ENCODE measurements at places on chromosomes 1 and 21.

DNA sequence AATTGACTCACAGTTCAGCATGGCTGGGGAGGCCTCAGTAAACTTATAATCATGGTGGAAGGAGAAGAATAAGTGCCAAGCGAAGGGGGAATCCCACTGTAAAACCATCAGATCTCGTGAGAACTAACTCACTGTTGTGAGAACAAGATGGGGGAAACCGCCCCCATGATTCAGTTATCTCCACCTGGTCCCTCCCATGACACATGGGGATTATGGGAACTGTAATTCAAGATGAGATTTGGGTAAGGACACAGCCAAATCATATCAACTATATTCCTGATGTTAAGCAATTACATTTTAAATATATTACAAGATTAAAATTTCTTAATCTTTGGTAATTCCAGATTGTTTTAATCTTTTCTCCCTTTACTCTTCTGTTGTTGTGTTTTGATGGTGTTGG, 55.2 kb downstream of the FNBP1L start:
- DNase-seq: no peak

- DNase-seq: no peak
Measured at GRCh38 chr1:248610301-248610700, 12.8 kb upstream of the OR2T10 start.

GRCh38 chr1:210347112-210347511, 18.4 kb downstream of the HHAT start:
- DNase-seq: no peak

DNA sequence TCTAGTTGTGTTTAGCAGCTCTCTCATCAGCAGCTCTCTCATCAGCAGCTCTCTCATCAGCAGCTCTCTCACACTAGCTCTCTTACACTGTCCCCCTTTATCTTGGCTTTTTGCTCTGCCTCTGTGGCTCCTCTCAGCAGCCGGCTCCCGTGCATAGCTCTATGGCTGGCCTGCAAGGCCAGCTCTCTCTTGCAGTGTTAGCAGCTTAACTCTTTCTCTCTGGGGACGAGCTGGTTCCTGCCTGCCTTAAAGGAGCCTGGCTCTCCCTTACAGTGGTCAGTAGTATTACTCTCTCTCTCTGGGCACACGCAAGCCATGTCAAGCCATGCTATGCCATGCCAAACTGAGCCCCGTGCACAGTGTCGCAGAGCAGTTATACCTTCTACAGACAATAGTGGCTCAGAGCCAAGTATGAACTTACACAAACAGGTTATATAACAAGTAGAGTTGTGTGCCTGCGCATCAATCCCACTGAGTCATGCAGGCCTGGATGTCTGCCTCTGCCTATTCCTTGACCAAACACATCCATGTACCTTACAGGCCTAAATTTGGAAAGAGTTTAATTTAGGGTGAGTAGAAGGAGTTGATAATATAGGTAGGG, 295.9 kb downstream of the TPR start:
- no peak for DNase-seq

Data from neural crest cell (in vitro differentiated cells).